Occipital lobe (tissue), 3 donors: ENCODE measurements at places on chromosomes 13 and 19. TPM values are rescaled to one million over a fixed set of nuclear protein-coding genes. Genes with fewer than 3 reads are reported as not detected.

The ERVK3-1 gene
- 20.6 TPM for total RNA-seq

GRCh38 chr13:23740002-23740401 is 149.2 kb downstream of the MIPEP start:
- no peak for DNase-seq

The CTXN1 gene
- 15.4 TPM for total RNA-seq

DNA sequence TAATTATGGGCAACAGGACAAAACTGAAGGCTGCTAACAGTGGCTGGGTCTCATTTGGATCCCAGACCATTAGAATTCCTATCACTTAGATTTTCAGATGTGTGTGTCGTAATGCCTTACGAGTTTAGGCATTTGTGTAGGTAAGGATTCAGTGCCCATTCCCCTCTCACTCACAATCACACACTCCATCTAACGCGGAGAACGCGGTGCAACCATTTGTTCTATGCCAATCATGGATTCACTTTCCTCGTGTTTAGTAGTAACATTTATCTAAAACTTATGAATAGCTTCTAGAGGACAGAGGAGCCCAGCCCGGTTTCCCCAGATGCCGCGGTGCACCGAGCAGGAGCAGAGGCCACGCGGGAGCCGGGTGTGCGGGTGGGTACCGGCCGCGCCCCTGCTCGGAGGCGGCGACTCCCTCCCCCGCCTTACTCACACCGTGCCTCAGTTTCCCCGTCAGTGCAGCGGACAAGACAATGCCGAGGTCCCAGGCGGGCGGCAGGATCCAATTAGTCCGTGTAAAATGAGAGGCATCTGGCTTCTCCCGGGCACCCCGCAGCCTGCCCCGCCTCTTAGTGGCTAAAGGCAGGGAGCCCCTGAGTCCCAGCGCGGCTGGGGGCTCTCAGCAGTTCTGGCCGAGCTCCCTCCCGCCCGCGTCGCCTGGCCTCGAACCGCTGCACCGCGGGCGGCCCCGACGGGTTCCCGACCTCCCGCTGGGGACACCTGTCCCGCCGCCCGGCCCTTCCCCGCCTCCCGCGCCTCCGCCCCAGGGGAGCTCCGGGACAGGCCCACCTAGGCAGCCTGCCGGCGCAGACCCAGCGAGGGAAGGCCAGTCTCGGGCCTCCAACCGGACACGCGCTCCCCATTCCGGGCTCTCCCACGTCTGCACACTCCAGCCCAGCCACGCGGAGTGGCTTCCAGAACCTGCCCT is 5.9 kb upstream of the C1QTNF9B start:
- DNase-seq, result no peak

GRCh38 chr13:74778087-74778486 is 643.9 kb upstream of the KLF12 start:
- no peak for DNase-seq

The ZNF540 gene
- 22.0 TPM for total RNA-seq

DNA sequence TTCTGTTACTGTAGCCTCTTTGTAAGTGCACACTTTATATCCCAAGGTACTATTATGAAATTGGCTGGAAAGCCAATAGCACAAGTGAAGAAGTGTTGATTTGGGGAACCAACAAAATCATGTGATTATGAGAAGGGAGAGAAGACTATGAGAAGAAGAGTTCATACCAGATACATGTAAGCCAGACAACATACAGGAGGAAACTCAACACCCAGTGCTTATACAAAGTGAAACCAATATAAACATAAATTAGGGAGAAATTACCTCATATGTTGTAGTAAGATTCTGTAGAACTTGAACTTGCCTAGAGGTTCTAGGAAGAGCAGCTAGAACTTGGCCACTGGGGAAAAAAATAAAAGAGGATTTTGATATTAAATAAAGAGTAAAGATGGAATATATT is 17.4 kb downstream of the CPB2 start:
- DNase-seq, result no peak

DNA sequence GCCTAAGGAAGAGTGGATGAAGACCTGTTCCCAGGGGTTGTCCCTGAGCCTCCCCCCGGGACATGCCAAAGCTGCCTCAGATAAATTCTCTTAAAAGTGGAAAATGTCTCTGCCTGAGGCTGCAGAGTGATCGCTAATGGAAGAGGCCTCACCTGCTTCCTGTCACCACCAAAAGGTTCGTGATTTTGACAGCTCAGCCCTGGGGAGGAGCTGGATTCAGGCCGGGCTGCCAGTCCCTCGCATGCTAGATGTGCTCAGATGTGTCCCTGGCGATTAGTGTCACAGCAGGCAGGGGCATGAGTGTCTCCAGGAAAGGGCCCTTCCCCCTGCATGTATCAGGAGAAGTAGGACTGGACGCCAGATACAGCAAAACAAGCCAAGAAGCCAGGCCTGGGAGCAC is 626.5 kb downstream of the UQCRFS1 start:
- no peak for DNase-seq
